ENCODE measurements at places on chromosomes 13 and 19. TPM values are rescaled to one million over a fixed set of nuclear protein-coding genes. Genes with fewer than 3 reads are reported as not detected.

ABHD13 gene
- 21.4 TPM for total RNA-seq

DAND5 gene
- 0.40 TPM for total RNA-seq

SPINT2 gene
- total RNA-seq, result 1,529 TPM

DAZAP1 gene
- 68.6 TPM for total RNA-seq

GNG7 gene
- 3.8 TPM for total RNA-seq

DACT3 gene
- 3.2 TPM for total RNA-seq

NAA16 gene
- total RNA-seq, result 42.7 TPM

NMRK2 gene
- total RNA-seq, result not detected

MAMSTR gene
- 0.67 TPM for total RNA-seq

TPTE2 gene
- not detected for total RNA-seq

CA11 gene
- total RNA-seq, result 4.6 TPM

TTYH1 gene
- not detected for total RNA-seq

CD209 gene
- 1.5 TPM for total RNA-seq

TMEM59L gene
- total RNA-seq, result 2.6 TPM

STAP2 gene
- 42.1 TPM for total RNA-seq

ZNF493 gene
- 82.5 TPM for total RNA-seq

ATP13A1 gene
- 293 TPM for total RNA-seq

MBD3L2 gene
- total RNA-seq, result not detected

MYO16 gene
- 0.13 TPM for total RNA-seq

PSG1 gene
- not detected for total RNA-seq

CFD gene
- total RNA-seq, result 363 TPM

KLHL1 gene
- total RNA-seq, result not detected

ZIC2 gene
- not detected for total RNA-seq

CYP4F8 gene
- not detected for total RNA-seq

KCTD12 gene
- 59.3 TPM for total RNA-seq

ZNF417 gene
- 25.0 TPM for total RNA-seq

BAX gene
- total RNA-seq, result 74.4 TPM

SPTBN4 gene
- total RNA-seq, result 0.78 TPM

N4BP2L1 gene
- 15.0 TPM for total RNA-seq

HSPB6 gene
- 31.8 TPM for total RNA-seq

NCR1 gene
- total RNA-seq, result not detected

FAM216B gene
- not detected for total RNA-seq

CRX gene
- total RNA-seq, result not detected

FLT1 gene
- 132 TPM for total RNA-seq

CCL25 gene
- not detected for total RNA-seq

ZFR2 gene
- total RNA-seq, result not detected

FBXO27 gene
- 5.0 TPM for total RNA-seq

C19orf85 gene
- total RNA-seq, result not detected

FRY gene
- total RNA-seq, result 38.7 TPM

SOHLH2 gene
- 0.13 TPM for total RNA-seq

KIR3DL2 gene
- total RNA-seq, result not detected

DLEU7 gene
- total RNA-seq, result 0.13 TPM

ZNF628 gene
- total RNA-seq, result 2.7 TPM

SLC25A41 gene
- total RNA-seq, result not detected

SERPINE3 gene
- total RNA-seq, result not detected

AMER2 gene
- under 0.01 TPM for total RNA-seq

ADGRL1 gene
- total RNA-seq, result 56.3 TPM

ZNF587B gene
- 24.3 TPM for total RNA-seq

B3GNT8 gene
- 1.4 TPM for total RNA-seq

ACER1 gene
- total RNA-seq, result 0.67 TPM

ZNF541 gene
- not detected for total RNA-seq
